ENCODE measurements at places on chromosomes 6 and 20. TPM values are rescaled to one million over a fixed set of nuclear protein-coding genes. Genes with fewer than 3 reads are reported as not detected.

- no peaks in the 10 kb centered on the region for H3K4me1 ChIP-seq
- no peaks in the 10 kb centered on the region for H3K27me3 ChIP-seq
- no peak overlapping the region for H3K4me3 ChIP-seq
- no peak for DNase-seq
These were observed 247.6 kb downstream of the PKHD1 start for GRCh38 chr6:51839726-51840374.

GRCh38 chr20:9510911-9511310, 3.5 kb upstream of the LAMP5 start:
- H3K4me1 ChIP-seq = peaks cover 4% of the 10 kb centered on the region

- peak; percentile 43 for DNase-seq
- H3K27me3 ChIP-seq = peaks cover 2% of the 10 kb centered on the region
These were observed 142.3 kb downstream of the LY86 start for GRCh38 chr6:6730831-6731230.

DNA sequence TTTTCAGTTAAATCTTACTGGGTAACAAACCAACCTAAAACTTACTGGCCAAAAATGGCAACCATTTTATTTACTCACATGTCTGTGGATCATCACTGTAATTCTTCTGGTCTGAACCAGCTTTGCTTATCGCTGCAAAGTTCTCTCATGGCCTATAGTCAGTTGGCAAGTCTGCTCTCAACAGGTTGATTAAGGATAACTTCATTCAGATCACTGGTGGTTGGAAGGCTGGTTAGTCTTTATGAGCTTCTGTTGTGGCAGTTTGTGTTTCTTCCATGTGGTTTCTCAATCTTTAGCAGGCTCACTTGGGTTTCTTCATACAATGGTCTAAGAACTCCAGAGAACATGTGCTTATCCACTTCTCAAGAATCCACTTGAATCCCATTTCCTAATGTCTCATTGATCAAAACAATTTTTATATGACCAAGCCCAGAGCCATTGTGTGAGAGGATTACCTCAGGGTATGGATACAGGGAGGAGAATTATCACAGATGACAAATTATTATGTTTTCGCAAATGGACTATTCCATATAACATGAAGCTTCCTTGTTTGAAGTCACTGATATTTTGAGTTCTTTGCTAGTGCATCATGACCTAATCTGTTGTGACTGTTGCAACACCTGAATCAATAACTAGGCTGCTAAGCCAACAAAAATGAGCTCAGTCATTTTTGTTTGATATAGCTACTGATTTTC, 155.4 kb upstream of the BMP2 start:
- no peak for DNase-seq
- no peaks in the 10 kb centered on the region for H3K4me1 ChIP-seq
- no peaks in the 10 kb centered on the region for H3K36me3 ChIP-seq
- H3K27me3 ChIP-seq = no peaks in the 10 kb centered on the region

DNA sequence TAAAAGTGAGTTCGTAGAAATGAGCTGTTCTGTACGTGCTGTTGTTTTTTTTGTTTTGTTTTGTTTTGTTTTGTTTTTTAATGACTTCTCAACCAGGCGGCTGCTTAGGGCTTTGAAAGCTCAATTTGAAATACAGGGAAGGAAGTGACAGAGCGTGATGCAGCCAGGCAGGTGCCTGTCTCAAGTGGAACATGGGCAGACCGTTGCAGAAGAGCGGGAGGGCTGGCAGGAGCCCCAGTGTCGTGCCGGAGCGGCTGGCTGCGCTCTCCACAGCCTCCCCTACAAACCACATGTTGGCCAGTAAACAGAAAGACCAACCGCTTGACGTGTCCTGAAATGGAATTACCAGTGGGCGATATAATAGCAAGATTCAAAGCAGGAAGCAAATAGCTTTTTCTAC, 164.9 kb upstream of the RREB1 start:
- H3K4me3 ChIP-seq = no peak overlapping the region
- DNase-seq = no peak
- H3K36me3 ChIP-seq = no peaks in the 10 kb centered on the region
- H3K4me1 ChIP-seq = no peaks in the 10 kb centered on the region
- no peak overlapping the region for H3K27ac ChIP-seq

- H3K27ac ChIP-seq = no peak overlapping the region
- DNase-seq = no peak
- no peak overlapping the region for H3K4me3 ChIP-seq
- H3K27me3 ChIP-seq = peaks cover 10% of the 10 kb centered on the region
These were observed 167.7 kb upstream of the SUPT3H start for GRCh38 chr6:45545416-45545815.

- DNase-seq = no peak
- H3K4me1 ChIP-seq = no peaks in the 10 kb centered on the region
- H3K36me3 ChIP-seq = no peaks in the 10 kb centered on the region
- H3K27ac ChIP-seq = no peak overlapping the region
- H3K4me3 ChIP-seq = no peak overlapping the region
- H3K27me3 ChIP-seq = no peaks in the 10 kb centered on the region
These were observed 33.9 kb upstream of the SGK1 start for GRCh38 chr6:134351615-134352474.

DNA sequence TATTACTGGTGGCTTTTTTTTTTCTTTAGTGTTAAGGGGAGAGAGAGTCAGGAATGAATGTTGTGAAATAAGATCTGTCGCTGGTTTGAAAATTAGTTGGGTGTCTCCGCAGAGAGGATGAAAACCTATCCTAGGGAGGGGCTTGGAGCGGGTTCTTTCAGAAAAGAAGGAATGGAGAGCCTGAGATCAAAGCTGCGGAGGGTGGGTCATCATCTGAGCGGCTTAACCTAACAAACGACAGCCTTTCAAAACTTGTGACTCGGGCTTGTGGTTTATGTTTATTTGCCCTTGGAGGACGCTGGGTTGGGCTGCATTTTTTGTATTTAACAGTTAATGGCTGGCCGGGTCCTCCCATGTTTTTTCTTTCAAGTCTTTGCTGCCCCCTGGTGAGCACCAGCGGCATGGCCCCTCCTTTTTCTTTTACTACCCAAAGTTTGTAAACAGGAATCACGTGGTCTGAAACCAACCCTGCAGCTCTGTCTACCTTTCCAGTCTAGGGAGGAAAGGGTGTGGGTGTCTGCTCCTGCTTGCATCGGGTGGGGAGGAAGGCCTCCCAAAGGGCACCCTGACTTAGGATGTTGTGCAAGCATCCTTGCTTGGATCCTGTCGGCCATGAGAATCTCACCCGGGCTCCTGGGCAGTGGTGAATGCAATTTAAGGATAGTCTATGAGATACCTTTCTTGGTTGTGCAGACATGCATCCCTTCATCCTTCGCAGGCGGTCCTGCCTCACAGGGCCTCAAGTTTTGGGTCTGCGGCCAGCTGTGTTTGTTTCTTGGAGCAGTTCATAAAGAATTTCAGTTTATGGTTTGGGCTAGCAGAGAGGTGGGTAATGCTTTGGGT, 2.2 kb downstream of the PIM1 start:
- peak overlapping the region; percentile 62 for H3K27ac ChIP-seq
- H3K27me3 ChIP-seq = no peaks in the 10 kb centered on the region
- peak; percentile 89 for DNase-seq
- H3K36me3 ChIP-seq = peaks cover 5% of the 10 kb centered on the region
- H3K4me1 ChIP-seq = peaks cover 22% of the 10 kb centered on the region

- H3K27me3 ChIP-seq = no peaks in the 10 kb centered on the region
- no peak for DNase-seq
- no peak overlapping the region for H3K4me3 ChIP-seq
- no peaks in the 10 kb centered on the region for H3K4me1 ChIP-seq
- H3K27ac ChIP-seq = no peak overlapping the region
These were observed 43.8 kb downstream of the LGSN start for GRCh38 chr6:63275953-63276352.

GRCh38 chr6:85135376-85136094, 314.3 kb upstream of the NT5E start:
- no peak overlapping the region for H3K4me3 ChIP-seq
- DNase-seq = no peak
- no peak overlapping the region for H3K27ac ChIP-seq
- peaks cover 2% of the 10 kb centered on the region for H3K27me3 ChIP-seq

DNA sequence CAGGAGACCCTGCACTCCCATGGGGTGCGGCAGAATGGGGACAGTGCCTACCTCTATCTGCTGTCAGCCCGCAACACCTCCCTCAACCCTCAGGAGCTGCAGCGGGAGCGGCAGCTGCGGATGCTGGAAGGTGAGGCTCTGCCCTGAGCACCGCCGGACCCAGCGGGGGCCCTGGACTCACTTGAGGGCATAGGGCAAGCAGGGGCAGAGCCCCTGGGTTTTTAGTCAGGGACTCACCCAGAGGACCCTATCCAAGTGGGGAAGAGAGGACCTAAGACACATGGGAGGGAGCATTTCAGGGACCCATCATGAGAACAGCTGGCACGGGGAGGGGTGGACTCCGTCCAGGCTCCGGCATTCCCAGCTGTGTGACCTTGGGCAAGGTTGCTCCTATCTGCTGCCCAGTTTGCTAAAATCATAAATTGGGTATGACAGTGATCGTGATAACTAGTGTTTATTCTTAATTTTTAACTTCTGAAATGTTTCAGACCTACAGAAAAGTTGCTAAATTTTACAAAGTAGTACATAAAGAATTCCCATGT, 9.8 kb downstream of the RBCK1 start:
- H3K4me3 ChIP-seq = no peak overlapping the region
- H3K27me3 ChIP-seq = no peaks in the 10 kb centered on the region
- H3K36me3 ChIP-seq = peaks cover 7% of the 10 kb centered on the region
- no peak overlapping the region for H3K27ac ChIP-seq

DNA sequence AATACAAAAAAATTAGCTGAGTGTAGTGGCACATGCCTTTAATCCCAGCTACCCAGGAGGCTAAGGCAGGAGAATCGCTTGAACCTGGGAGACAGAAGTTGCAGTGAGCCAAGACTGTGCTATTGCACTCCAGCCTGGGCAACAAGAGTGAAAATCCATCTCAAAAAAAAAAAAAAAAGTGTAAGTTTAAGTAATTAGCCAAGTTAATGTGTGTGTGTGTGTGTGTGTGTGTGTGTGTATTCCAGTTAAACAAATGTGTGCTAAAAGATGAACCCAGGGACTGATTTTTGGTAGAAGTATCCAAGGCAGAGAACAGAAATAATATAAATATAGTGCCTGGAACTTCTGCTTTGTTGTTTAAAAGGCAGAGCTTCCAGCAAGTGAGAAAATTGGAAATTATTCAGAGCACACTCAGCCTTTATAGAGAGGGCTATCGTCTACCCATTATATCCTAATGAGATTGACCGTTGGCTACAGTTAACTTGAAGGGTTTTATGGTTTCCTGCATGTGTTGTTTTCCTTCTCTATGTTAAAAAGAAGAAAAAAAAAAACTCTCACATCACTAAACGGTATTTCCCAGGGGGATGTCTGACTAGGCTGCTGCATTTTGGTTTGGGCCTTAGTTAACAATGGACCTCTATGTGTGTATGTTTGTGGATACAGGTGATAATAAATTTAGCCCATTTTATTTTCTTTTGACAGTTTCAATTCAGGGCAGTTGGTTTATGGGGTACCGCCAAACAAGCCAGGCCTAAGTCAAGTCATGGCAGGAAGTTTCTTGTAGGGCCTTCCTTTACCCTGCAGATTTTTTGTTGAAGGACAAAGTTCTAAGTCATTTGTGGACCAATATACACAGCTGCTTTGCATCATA, 9.8 kb downstream of the SOX4 start:
- H3K27me3 ChIP-seq = no peaks in the 10 kb centered on the region
- H3K4me1 ChIP-seq = peaks cover 16% of the 10 kb centered on the region
- H3K36me3 ChIP-seq = no peaks in the 10 kb centered on the region
- DNase-seq = peak; percentile 86
- no peak overlapping the region for H3K27ac ChIP-seq

GRCh38 chr6:143396497-143397226, 53.8 kb downstream of the ADAT2 start:
- no peak overlapping the region for H3K4me3 ChIP-seq
- DNase-seq = no peak
- no peaks in the 10 kb centered on the region for H3K27me3 ChIP-seq

DNA sequence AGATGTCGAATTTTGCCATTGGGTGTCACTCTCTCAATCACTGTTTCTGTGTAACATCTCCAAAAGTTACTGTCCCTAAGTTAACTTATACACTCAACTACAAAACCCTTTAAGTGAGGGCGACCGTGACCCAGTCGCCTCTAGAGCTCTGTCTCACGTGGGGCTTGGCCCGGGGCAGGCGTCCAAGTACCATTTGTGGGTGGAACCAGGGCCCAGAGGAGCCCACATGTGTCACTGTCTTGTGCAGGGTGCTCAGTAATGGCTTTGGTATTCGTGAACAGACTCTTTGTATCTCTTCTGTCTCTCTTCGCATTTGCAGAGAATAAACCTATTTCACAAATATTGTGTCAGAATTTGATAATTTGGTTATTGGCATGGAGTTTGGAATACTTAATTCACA, 109.9 kb upstream of the THBS2 start:
- H3K27me3 ChIP-seq = no peaks in the 10 kb centered on the region
- H3K36me3 ChIP-seq = no peaks in the 10 kb centered on the region
- no peak overlapping the region for H3K27ac ChIP-seq
- H3K4me3 ChIP-seq = no peak overlapping the region

DNA sequence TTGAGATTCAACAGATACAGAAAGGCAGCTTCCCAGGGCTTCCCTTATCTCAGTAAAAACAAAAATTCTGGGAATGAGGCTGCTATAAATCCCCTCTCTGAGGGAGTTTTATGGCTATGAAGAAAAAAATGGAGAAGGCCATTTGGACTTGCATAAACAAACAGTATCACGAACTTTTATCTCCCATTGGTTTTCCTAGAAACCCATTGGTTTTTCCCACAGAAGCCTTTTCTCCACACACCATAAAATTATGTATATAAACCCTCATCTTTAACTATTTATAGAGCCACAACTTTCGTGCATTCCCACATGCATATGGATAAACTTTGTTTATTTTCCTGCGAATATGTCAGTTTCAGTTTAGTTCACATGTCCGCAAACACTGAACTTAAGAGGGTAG, 36.2 kb upstream of the BTBD3 start:
- no peak for DNase-seq
- no peak overlapping the region for H3K4me3 ChIP-seq
- H3K27me3 ChIP-seq = peaks cover 2% of the 10 kb centered on the region
- H3K27ac ChIP-seq = no peak overlapping the region
- H3K36me3 ChIP-seq = no peaks in the 10 kb centered on the region

GRCh38 chr6:109224994-109225393, 129.7 kb downstream of the CEP57L1 start:
- no peaks in the 10 kb centered on the region for H3K4me1 ChIP-seq
- DNase-seq = no peak
- H3K27me3 ChIP-seq = peaks cover 6% of the 10 kb centered on the region
- no peak overlapping the region for H3K27ac ChIP-seq

IP6K3 gene
- not detected for total RNA-seq

TMEM170B gene
- 4.1 TPM for total RNA-seq

MOCS1 gene
- 10.3 TPM for total RNA-seq

NTSR1 gene
- 0.30 TPM for total RNA-seq

FAM184A gene
- 0.95 TPM for total RNA-seq

LZTS3 gene
- total RNA-seq = 3.6 TPM

ADGB gene
- total RNA-seq = not detected

ID4 gene
- not detected for total RNA-seq

SLC32A1 gene
- total RNA-seq = not detected
